ENCODE measurements at places on chromosomes 7 and 10. TPM values are rescaled to one million over a fixed set of nuclear protein-coding genes. Genes with fewer than 3 reads are reported as not detected.

DNA sequence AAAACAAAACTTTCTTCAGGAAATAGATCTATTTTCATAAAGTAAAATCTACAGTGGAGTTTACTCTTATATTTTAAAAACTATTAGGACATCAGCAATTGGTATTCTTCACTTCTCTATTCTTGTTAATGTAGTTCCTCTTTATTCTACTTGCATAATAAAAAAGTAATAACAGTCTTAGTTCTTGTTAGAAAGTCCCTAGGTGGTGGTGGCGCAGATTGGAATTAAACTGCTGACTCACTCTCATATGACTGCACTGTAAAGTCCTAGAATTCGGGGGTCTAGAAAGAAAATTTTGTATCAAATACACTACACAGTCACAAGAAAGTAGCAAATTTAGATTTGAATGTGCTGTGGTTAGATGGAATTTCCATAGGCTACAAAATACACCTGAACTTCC lies 44.6 kb upstream of the TES start:
- no peak for DNase-seq

- DNase-seq, result no peak
Measured at GRCh38 chr7:117841011-117841410, 32.2 kb downstream of the CTTNBP2 start.

DNA sequence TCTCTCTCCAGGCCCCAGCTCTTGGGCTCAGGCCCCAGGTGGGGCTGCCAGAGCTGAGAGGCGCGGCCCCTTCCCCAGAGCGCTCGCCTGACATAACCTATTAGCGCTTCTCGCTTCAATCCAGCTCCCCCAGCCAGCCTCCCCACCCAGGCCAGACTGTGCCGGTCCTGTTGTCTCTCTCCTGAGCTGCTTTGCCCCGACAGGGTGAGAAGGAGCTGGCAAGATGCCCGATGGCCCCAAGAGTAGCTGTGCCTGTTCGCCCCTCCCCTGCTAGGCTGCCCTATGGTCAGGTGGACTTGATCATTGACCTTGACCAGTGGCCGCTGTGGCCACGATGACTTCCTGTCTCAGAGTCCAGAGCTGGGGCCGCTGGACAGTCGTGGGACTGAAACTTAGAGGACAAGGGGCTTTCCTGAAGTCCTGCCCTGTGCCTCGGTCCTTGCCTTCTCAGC lies 9.1 kb downstream of the TMEM270 start:
- DNase-seq, result no peak

- DNase-seq, result no peak
Measured at GRCh38 chr7:110646804-110647203, 444.1 kb upstream of the LRRN3 start.

DNA sequence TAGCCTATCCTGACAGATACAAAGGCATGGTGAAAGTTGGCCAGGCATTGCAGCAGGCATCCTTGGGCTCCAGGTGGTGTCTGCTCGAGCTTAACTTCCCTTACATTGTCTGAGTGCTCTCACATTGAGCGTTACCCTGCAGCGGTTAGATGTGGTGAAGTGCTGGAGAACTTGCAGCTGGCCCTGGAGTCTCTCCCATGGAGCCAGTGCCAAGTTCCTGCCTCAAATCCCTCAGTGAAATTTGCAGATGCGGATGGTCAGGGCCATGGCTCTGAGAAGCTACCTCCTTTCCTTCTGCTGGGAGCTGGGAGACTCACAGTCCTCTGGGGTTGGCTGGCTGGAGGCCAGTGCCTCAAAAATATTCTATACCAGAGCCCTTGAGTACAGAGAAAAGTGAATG lies 3.3 kb upstream of the ZNF746 start:
- DNase-seq, result no peak

DNA sequence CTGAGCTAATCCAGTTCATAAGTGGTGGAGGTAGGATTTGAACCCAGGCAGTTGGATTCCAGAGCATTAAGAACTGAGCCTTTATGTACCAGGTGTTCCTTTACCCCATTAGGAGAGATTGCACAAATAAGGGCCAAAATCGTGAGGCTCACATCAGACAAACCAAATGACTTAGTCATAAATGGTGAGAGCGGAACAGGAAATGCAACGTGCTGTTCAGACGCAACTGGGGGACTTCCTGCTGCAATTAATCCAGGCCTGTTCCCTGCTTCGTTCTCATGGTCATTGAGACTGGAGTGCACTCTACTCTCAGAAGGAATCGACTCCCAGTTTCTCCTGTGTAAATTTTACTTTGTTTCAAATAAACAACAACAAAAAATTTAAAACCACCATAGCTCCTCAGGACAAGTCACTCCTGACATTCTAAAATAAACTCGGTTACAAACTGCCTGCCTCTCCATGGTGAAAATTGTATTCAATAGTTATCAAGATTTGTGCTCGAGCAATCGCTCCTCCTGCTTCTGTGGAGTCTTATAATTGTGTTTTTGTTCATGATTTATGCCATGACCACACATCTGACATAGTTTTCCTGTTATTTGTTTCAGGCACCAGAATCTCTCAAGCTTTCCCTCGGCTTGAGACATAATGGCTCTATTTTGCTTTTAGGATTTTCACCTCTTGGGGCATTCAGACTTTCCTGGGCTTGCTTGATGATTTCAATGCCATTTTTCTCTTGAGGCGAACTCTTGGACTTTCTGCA lies 115.3 kb upstream of the BMPER start:
- no peak for DNase-seq

- no peak for DNase-seq
Measured at GRCh38 chr7:101989101-101989500, 171.7 kb downstream of the CUX1 start.

- peak; percentile 14 for DNase-seq
Measured at GRCh38 chr7:106063024-106063423, 49.1 kb downstream of the SYPL1 start.

DNA sequence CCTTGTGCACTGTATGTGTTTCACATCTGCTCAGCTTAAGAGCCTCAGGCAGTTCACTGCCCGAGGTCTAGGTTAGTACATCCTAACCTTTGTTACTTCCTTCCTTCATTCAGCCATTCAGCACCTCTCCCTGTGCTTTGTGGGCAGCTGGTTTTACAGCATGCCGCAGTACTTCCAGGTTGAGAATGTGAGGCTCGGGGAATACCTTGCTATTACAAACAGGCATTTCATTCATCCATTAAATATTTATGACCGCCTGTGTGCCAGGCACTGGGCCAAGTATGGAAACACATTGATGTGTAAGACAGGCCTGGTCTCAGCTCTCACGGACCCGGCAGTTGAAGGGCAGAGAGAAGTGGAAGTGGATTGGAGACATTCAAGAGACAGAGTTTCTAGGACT lies 82.4 kb downstream of the SHH start:
- no peak for DNase-seq

DNA sequence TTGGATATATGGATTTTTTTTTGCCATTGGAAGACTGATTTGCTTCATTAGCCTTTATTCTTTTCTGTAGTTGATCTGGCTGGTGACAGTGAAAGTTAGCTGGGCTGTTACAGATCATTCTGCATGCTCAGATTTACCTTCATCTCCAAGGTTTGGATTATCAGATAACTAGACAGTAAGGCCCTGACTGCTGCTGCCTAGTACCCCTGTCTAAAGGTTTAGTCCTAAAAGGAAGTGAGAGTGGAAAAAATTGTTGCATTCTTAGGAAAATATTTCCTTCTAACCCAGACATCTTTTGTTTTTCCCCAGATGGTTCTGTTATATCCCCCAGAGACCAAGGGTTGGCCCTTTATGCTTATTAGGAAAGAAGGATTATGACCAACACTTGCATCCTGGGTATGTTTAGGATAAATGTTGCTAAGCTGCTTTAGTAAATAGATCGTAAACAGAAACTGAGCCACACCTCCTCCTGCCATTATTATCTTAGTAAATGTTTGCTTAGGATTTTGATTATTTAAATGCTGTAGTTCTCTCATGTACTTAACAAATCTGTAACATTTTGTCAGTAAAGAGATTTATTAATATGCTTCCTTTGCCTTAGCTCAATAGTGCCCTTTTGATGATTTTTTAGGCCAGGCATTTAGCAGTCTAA lies 44.4 kb downstream of the MCU start:
- no peak for DNase-seq

DNA sequence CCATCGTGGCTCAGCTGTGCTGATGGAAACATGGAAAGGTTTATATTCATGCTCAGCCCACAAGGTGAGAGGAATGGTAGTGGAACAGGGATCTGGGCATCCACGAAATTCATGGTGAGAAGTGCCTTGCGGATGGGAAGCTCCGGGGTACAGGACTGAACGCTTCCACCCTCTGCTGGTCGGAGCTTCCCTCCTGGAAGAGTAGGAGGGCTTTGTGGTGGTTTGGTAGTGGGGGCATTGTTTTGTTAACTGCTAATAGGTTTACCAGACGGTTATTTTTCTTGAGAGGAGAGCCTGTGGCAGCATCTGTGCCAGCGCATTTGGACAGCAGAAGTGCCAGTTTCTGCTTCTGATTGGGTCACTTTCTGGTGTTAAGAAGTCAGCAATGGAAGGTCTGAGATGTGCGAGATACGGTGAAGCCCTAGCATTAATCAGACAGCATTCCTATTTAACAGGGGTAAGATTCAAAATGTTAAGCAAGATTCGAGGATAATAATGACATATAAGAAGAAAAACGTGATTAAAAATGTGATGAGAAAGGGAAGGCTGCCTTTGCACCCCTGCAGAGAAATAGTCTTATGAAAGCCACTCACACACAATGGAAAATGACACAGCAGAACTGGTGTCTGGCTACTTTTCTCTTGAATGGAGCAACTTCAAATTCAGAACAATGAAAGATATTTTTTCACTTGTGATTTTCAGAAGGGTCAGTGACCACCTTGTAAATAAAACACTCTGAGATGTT lies 17.7 kb downstream of the ABCA13 start:
- no peak for DNase-seq

DNA sequence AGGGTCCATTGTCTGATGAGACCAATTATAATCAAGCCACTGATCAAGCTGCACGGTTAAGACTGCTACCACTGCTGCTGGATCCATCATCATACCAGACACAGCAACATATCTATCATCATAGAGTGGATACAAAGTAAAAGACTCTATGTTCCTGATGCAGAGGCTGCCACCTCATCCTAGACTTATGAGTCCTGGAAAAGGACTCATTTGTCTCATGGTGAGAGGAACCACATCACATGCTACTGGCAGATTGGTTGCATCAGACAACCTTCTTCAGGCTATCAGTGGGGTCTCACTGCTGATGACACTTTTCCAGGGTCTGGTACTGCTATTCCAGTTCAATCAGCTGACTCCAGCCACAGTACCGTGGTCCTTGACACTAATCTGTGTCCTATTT lies 79.0 kb downstream of the ABI1 start:
- DNase-seq, result no peak

GRCh38 chr7:42432644-42433043 lies 195.6 kb upstream of the GLI3 start:
- DNase-seq, result no peak

GRCh38 chr7:92276460-92276864 lies 30.7 kb downstream of the ANKIB1 start:
- DNase-seq, result no peak

- no peak for DNase-seq
Measured at GRCh38 chr10:71780719-71781118, 7.4 kb upstream of the VSIR start.

DNA sequence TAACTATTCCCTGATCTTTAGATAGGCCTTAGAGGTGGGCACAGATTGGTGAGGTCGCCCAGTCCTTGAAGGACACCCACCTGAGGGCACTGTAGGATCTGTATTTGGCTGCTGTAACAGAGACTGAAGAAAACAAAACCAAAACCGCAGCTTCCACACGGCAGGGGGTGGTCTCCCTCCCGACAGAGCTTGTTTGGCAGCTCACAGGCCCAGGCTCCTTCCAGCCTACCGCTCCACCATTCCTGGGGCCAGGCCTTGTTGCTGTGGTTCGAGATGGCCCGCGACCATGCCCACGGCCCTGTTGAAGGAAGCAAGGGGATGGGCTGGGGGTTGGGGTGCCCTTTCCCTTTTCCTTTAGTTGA lies 30.4 kb downstream of the ZNF783 start:
- DNase-seq, result peak; percentile 38

DNA sequence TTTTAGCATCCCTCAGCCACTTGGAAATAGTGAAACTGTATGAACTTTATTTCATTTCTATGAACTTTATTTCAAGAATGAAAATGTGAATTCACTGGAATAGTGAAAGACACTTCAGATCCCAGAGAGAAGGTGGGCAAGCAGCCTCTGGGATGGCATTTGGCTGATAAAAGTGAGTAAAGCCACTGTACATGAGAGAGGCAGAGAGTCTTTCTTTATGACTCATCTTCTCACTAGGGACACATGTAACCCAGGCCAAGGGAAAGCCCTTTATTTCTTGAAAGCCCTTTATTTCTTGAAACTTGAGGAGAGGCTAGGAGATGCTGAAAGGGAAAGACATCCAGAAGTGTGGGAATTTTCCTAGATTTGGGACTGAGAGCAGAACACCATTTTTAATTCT lies 148.9 kb upstream of the SMIM30 start:
- no peak for DNase-seq

- no peak for DNase-seq
Measured at GRCh38 chr10:110456046-110456445, 41.7 kb upstream of the DUSP5 start.

DNA sequence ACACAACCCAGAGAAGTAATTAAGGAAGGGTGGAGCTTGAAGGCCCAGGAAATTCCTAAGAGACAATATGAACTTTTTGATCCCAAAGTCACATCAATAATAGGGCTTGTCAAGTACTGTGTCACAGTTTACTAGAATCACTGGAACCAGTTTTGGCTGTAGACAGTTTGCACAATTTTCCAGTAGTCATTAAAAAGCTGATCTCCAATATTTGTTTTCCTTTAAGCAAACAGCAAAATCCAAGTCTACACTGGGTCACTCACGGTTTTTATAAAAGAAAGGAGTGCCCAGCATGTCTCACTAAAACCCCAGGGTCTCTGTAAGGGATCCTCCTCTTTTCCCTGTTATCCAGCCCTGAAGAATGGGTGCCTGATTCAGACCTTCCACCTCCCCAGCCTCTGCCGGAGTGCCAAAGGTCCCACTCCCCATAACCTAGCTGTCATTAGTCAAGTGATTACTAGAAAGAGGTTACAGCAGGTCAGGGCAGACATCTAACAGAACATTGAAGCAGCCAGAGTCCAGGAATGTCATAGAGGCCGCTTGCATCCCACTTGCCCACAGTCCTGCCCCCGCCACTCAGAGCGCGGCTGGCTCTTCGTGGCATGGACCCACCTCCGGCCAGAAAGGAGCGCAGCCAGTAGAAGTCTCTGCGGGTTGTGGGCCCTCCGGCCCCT lies 552 bp downstream of the SLC25A16 start:
- DNase-seq, result no peak

GRCh38 chr10:101330631-101331225 lies 23.2 kb upstream of the BTRC start:
- DNase-seq, result no peak

DNA sequence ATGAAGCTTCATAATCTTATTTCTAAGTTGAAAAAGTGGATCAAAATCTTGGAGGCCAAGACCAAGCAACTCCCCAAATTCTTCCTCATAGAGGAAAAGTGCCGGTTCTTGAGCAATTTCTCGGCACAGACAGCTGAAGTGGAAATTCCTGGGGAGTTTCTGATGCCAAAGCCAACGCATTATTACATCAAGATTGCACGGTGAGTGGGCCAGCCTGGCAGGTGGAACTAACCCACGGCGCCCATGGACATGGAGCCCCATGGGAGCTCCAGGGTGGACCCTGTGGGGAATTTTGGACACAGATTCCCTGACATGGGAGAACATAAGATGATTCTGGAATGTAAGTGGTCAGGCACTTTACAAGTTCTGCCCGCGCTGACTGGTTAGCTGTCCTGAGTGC lies 125.9 kb downstream of the TRRAP start:
- no peak for DNase-seq

BMPR1A gene
- total RNA-seq, result 17.1 TPM

UPK3BL2 gene
- total RNA-seq, result 11.6 TPM

ASL gene
- 36.7 TPM for total RNA-seq

MMP21 gene
- not detected for total RNA-seq
